ENCODE measurements at places on chromosomes 3 and 15.

GRCh38 chr15:55237219-55238130 lies 40.7 kb upstream of the RSL24D1 start:
- no peak for DNase-seq

- no peak for DNase-seq
These were observed 428.7 kb upstream of the RARB start for GRCh38 chr3:24999357-24999756.

- DNase-seq: no peak
These were observed 354.6 kb downstream of the GAP43 start for GRCh38 chr3:115977866-115978265.

DNA sequence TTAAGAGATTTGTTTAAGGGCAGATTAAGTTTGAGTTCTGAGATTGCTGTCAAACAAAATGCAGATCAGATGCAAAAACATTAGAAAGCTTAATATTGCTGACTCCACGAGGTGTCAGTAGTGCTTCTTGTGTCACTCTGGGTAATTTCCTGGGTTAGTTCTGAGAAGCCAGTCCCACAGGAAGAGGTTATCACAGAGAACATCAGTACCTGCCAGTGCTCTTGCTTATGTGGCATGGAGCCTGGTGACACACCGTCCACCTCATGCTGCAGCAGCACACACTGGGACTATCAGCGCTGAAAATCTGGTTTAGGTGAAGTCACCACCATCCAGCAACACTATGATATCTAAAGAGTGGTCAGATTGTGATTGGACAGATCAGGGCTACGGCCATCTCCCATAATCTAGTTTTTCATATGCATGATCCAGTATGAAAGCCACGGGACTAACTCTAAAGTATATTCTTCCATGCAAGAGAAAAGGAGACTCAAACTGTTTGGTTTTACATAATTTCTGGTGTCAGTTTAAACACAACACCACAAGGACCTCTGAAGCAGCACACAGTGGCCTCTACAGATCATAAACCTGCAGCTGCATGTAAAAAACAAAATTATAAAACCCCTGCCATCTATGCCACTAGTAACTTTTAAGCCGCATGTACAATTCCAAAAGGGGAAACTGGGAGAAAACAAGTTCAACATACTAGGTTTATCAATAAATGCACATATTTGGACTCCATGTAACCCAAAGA lies 36.1 kb upstream of the MYO5C start:
- peak; percentile 41 for DNase-seq

DNA sequence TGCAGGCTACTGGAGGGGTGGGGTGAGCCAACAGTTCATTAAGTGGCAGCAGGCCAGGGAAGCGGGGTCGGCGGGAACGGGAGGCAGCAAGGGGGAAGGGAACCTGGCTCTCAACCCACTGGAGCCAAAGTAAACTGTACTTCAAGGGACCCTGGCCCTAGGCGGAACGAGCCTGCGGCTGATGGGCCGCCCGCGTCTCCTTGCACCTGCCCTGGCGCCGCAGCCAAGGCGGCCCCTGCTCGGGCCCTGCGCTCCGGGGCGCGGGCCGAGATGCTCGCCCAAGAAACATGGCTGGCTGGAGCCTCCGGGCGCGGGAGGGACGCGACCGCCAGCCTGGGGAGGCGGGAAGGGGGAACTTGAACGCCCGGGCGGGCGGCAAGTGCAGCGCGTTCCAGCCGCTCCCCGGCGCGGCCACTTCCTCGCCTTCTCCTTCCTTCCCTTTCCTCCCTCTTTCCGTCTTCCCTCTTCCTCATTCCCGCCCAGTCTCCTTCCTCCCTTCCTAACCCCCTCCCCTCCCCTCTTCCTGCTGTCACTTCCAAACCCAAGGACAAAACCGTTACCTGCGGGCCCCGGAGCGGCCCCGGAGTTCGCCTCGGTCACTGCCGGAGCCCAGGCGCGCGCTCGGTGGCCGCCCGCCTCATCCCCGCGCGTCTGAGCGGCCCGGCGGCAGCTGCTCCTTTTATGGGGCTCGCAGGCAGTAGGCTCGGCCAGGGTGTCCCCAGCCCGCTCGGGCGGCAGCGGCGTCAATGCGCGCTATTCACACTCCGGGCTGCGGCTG lies 489.7 kb downstream of the MAGI1 start:
- no peak for DNase-seq

GRCh38 chr15:100471933-100472332 lies 56.8 kb downstream of the CERS3 start:
- DNase-seq: no peak

DNA sequence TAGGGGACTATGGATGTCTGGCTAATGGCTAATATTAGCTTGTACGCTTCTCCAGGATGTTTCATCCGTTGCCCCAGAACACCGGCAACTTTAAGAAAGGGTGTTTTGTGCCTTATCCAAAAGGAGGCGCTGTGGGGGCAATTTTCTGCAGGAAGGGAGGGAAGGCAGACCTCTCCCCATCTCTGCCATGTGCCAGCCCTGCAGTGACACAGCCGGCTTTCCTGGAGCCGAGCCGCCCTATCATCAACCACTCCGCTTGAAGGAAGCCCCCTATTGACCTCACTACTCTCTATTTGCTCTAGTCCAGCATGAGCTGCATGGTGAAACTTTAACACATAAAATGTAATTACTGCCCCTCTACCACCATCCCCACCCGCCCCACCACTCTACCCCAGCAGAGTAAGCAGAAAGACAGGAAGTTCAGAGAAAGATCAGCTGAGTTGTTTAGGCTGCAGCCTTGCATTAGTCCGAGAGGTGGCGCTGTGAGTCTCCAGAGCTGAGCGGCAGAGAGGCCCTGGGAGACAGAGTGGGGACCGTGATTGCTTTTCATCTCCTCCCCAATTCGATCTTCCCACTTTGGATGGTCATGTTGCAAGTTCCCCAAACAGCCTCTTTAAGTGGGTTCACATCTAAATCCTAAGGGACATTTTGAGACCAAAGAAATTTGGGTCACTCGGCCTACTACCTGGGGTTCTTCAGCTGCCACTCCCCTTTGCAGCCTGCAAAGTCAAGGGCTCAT lies 24.5 kb upstream of the RAD18 start:
- DNase-seq: no peak

DNA sequence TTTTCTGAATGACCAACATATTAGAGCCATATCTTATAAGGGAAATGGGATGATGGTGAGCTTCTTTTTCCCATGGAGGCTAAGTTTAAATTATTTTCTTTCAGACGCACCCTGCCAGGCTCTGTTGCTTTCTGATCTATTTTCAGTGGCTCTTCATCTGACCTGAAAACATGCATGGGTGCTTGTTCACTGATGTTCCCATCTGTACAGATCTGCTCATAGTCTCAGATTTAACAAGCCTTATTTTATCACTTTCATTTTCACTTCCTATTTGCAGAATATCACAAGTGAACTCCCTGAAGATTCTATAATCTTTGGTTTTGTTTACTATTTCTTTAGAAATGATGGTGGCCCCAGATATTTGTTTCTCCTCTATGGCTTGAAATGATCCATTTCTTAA lies 31.1 kb upstream of the SUCLG2 start:
- no peak for DNase-seq

DNA sequence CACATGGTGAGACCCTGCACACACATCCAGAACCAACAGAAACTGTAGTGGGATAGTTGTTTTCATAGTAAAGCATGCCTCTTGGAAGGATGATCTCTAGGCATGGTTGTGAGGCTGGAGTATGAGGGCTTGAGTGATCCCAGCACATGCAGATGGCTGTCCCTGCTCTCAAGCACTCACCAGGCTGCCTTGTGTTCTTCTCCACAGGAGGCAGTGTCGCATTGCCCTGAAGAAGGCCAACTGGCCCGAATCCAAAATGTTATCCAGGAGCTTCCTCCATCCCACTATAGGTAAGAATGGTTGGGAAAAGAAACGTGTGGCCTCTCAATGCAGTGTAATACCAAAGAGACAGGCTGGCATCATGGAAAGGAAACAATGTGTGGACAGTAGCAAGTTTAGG lies 82.7 kb downstream of the TMEM39A start:
- peak; percentile 83 for DNase-seq

- peak; percentile 32 for DNase-seq
These were observed 181.9 kb upstream of the KBTBD8 start for GRCh38 chr3:66816090-66816761.

GRCh38 chr3:143010024-143010423 lies 8.7 kb downstream of the U2SURP start:
- DNase-seq: no peak

- DNase-seq: no peak
These were observed 272.3 kb upstream of the ARRDC4 start for GRCh38 chr15:97688177-97688576.

DNA sequence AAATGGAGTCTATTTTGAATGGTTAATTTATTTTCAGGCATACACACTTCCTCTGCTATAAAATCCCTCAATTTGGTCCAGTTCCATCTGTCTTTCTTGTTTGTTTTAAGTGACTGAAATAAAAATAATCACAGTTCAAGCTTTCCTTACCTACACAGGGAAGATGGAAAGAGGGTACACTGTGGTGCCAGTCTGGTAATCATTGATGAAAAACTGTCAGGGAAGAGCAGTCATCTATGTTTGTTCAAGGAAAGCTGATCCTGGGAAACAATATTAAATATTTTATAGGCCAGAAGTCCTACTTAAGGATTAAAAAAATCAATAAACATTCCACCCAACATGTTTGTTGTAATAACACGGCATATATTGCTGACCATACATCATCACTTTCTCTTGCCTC lies 115.2 kb upstream of the KCNMB2 start:
- DNase-seq: peak; percentile 57

DNA sequence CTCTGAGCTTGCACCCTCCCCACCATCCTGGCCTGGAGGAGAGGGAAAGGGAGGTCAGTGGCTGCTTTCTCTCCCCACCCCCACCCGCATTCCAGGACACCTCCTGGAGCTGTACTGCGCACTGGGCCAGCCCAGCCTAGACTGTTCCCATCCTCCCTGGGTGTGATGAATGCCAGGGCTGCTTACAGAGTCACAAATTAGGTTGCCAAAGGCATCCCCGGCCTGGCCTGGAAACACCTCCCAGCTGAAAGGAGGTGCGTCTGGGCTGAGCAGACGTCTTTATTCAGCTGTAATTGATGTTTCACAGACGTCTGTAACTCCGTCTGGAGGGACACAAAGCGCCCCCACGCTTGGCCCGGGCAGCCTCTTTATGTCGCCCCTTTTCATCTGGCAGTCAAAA lies 47.6 kb downstream of the RHCG start:
- no peak for DNase-seq

DNA sequence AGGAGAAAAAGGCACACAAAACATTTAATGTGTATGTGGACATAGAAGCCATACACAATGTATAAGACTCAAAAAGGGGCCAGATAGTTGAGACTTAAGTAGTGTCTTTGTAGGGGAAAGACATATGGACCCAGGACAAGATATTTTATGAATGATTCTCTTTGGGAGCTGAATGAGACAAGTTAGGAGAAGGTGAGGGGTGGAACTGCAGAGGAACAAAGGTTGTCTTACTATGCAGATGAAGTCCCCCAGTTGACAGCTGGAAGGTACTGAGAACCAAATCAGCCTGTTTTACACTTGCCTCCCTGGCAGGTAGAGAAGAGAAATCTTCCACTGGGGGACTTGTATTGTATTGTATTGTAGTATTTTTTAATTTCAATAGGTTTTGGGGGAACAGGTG lies 14.9 kb upstream of the GCNT3 start:
- no peak for DNase-seq

DNA sequence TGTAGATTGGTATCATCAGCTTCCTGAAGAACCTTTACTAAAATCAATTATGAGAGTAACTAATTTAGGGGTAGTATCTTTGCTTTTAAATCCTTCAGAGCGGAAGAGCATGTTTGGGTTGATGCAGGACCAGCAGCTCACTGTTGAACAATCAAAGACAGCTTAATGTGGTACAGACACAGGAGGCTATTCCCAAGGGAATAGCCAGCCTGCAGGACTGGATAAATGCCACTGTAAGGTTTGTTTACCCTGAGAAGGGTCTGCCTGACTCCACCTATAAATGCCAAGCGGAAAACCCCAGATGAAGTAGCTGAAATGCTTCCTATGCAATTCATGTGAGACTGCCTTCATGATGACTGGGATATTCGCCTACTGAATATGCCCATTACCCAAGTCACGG lies 16.0 kb upstream of the STAC start:
- no peak for DNase-seq

DNA sequence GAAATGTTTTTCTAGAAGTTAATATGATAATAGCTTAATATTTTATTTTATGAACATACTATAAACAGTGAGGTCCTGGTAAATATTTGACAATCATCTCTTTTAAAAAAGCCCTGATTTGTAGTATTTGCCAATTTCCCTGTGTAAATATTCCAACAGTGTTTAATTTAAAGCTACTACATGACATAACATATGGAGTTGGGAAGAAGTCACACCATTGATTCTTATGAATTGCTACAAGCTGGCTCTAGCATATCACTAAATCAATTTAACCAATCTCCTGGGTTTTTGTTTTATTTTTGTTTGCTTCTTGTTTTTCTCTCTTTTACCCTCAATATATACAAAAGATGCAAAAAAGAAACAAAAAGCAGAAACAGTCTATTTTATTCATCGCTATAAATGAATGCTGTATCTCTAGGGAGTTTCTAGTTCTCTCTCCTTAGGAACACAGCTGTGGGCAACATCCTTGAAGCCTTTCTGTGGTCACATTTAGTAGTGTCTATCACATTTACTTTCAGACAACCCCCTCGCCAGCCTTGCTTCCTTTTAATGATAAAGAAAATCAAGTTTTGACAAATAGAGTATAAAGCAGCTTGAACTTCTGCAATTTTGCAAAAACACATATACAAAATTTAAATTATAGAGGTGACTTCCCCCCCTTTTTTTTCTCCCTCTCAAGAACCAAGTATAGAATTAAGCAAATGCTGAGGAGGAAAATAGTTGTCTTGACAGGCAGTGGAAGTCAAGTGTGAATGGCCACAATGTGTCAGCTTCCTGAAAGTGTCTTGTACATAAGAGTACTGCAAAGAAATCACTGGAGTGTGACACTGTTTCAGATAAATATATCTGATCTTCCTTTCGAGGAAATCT lies 21.4 kb downstream of the CCR1 start:
- no peak for DNase-seq

DNA sequence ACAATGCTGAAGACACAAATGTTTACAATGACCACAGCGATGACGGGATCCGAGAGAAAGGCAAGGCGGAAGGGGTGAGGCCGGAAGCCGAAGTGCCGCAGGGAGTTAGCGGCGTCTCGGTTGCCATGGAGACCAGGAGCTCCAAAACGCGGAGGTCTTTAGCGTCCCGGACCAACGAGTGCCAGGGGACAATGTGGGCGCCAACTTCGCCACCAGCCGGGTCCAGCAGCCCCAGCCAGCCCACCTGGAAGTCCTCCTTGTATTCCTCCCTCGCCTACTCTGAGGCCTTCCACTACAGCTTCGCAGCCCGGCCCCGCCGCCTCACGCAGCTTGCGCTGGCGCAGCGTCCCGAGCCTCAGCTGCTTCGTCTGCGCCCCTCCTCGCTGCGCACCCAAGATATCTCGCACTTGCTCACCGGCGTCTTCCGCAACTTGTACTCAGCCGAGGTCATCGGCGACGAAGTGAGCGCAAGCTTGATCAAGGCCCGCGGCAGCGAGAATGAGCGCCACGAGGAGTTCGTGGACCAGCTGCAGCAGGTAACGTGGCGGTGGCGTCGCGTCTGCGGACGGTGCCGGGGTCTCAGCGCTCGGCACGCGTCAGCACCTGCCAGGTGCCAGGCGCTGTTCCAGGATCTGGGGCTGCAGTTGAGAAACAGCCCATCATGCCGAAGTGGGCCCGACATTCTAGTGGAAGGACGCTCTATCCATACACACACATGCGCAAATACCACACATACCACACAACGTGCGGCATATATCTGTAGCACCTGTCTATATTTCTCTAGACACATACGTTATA lies at the start of gene DLEC1:
DLEC1 (plus strand) TSS at position 108 of the 798 bp plus-strand sequence; CDS start at position 126, 18 bp downstream.
- no peak for DNase-seq

GRCh38 chr3:65305836-65306235 lies 618.0 kb upstream of the ADAMTS9 start:
- DNase-seq: no peak

- no peak for DNase-seq
These were observed 16.0 kb downstream of the MED12L start for GRCh38 chr3:151101270-151101969.

Measured in COR-L47 (cell line).